Activated CD4-positive, alpha-beta T cell treated with anti-CD3 and anti-CD28 coated beads for 4 hours (primary cell): ENCODE measurements at places on chromosomes 2 and 18.

GRCh38 chr2:33529771-33530481, 53.5 kb downstream of the RASGRP3 start:
- no peak for DNase-seq

GRCh38 chr2:241724259-241724974, 10.0 kb upstream of the D2HGDH start:
- DNase-seq: peak; percentile 25

DNA sequence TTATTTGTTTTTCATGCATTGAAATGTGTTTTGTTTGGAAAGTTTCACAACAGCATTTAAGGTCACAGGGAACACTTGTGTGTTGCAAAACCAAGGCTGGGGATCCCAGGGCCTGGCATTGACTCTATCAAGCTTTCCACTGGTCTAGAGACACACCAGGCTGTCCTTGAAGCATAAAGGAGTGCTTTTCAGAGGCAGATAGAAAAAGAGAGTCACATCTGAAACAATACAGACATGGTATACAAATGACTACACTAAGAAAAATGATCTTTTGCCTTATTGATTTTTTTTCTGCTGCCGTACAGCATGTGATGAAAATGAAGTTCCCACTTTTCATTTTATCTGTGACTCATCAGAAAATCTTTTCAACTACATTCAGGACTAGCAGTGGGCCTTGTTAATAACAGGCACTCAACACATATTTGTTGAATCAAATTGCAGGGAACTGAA, 61.9 kb upstream of the ZCCHC2 start:
- DNase-seq: no peak

- no peak for DNase-seq
These were observed 821 bp upstream of the CHRNG start for GRCh38 chr2:232538671-232539070.

DNA sequence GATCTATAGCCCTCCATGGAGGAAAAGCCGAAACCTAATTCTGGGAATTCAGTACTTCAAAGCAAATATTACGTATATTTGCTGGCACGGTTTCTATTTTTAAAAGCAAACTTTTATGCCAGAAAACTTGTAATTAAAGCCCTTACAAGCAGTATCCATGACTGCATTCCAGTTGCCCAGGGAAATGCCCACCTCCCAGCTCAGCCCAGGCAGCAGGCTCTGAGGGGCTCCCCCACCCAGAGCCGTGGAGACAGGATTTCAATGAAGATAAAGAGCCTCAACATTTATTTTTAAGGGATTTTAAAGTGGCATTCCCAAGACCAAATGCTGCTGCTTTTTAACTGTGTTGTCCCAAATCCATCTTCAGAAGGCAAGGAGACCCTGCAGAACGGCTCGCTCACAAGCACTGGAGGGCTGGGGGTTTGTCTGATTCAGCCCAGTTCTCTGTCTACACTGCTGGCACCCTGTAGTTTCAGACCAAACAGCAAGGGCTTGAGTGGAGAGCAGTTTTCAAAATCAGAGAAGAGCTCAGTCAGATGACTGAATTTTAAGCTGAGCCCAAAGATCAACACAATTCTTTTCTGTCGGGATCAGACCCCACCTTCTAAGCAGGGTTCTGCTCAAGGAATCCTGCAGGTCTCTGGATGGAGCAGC, 105.1 kb downstream of the KCNF1 start:
- DNase-seq: no peak

DNA sequence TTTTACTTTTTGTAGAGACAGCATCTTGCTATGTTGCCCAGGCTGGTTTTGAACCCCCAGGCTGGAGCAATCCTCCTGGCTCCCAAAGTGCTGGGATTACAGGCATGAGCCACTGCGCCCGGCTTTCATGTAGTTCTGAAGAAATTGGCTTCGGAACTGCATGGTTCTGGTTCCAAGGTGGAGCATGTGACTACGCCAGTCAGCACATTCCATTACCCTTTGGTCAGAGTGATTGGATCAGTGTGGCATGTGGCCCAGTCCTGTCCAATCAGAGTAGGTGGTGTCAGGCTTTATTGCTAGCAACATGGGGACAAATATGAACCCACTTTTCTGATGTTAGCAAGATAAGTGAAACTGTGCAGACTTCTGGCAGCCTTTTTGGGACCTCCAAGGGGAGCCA, 16.3 kb upstream of the ATOH8 start:
- no peak for DNase-seq

DNA sequence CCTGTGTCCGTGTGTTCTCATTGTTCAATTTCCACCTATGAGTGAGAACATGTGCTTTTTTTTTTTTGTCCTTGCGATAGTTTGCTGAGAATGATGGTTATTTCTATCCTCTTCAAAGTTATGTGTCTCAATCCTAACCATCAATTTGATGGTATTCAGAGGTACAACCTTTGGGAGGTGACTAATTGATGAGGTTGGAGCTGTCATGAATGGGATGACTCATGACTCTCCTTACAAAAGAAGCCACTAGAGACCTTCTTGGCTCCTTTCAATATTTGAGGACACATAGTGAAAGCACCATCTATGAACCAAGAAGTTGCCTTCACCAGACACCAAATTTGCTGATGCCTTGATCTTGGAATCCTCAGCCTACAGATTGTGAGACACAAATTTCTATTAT, 677.1 kb upstream of the DDX18 start:
- DNase-seq: no peak

DNA sequence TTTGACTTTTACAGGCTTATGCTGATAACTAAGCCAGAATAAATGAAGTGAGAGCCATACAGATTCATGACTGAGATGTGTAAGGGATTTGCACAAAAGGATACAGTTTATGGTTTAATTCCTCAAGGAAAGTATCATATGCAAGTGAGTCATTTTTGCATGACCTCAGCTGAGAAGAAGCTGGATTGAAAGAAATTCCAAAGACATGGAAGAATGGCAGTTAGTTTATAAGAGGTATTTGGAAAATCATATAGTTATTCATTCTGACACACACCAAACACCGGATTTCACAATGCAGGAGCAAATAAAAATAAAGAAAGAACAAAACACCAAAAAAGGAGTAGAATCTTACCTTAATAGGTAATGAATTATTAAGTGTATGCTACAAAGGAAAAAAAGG, 83.2 kb upstream of the RND3 start:
- DNase-seq: no peak

GRCh38 chr2:231820786-231821303, 34.6 kb downstream of the COPS7B start:
- DNase-seq: no peak

- DNase-seq: no peak
These were observed 282.7 kb downstream of the PARD3B start for GRCh38 chr2:204827701-204828590.

DNA sequence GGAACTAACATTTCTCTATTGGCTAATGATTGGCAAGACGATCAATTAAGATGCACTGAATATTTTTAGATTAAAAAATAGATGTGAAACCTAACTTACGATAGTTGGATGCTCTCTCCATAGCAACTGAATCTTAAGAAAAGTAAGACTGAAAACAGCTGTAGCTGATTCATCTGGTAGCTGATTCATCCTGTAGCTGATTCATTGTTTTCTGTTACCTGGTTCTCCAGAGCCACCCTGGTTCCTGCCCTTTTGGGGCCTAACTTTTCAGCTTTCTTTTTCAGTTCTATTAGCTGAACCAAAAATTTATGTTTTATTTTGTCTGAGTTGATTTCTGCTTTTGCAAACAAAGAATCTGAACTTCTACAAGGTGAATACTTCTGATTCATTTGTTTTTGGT, 22.7 kb upstream of the SPR start:
- no peak for DNase-seq

DNA sequence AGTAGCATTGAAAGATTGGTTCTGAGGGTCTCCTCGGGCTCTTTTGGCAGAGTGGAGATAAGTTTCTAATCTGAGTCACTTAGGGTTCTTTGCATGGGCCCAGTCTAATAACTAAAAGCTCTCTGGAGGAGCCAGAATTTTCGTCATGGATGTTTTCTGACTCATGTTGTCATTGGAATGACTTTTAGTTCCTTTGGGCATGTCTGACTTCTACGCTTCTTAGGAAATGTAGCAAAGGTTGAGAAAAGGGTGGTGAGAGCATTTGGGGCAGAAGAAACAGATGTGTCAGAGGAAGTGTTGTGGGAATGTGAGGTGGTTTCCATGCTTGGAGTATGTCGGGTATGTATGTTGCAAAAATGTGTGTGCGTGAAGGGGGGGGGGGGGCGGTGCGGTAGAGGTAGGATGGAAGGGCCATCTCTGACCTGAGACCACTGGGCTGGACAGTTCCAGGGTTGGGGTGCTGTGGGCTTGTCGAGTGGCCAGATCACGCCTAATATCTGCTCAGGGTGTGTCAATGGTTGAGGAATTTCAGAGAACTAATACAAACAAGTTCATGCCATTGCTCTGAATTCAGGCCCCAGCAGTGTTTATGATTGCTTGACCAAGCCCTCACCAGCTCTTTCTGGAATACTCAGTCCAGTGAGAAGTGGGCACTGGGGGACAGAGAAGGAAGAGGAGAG, 26.9 kb downstream of the KLHL29 start:
- DNase-seq: no peak

DNA sequence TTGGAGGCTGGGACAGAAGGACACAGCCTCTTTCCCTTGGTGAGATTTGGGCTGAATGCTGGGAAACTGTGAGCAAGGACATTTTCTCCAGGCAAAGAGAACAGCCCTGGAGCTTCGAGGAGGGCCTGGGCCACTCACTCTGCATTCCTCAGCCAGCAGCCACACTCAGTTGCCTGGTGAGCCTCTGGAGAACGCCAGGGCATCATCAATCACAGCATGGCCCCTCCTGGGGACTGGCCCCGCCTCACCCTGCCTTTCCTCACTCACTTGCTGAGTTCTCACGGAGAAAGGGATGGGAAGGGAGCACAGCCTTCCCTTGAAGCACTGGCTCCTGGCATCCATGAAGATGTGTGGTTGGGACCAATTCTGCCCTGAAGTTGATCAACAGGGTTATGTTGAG, 55.0 kb downstream of the APOB start:
- DNase-seq: no peak

DNA sequence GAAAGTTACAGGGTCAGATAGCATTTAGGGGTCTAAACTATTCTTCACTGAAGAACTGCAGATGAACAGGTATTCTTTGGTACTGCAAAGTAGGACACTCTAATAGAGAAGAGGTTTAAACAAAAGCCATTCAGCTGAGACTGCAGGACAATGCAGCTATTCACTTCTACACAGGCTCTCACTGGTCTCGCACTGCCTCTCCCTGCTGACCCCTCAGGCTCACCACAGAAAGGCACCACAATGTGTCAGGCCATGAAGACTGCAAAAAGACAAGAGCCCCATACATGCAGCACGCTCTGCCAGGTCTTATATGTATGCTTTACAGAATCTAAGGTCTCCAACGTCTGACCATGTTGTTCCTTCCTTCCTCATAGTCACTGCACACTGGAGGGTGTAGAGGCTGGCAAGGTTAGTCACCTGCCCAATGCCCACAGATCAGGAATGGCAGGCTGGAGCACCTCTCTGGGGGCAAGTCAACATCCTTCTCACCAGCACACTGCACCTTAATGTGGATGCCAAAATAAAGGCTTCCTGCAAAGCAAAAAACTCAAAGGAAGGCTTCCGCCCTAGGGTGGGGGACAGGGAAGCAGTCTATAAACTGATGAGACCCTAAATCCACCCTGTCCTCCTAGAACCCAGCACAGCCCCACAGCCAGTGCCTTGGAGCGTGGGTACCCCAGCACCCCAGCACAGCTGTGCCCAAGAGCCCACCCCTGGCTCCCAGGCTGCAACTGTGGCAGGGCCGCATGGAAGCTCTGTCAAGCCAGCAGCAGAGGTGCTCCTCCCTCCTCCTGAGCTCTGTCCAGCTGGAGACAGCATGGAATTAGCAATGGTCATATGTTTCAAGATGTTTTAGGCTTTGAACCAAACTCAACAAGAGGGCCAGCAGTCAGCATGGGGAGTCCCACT, 10.7 kb upstream of the RNU4ATAC start:
- DNase-seq: no peak
